Osteoblast (primary cell): ENCODE measurements at places on chromosomes 1 and 21. TPM values are rescaled to one million over a fixed set of nuclear protein-coding genes. Genes with fewer than 3 reads are reported as not detected.

GRCh38 chr21:35643176-35643575, 417.1 kb downstream of the SETD4 start:
- no peak for DNase-seq
- no peak overlapping the region for H3K4me3 ChIP-seq
- peaks cover 39% of the 10 kb centered on the region for H3K4me1 ChIP-seq
- H3K36me3 ChIP-seq = no peaks in the 10 kb centered on the region
- H3K27me3 ChIP-seq = no peaks in the 10 kb centered on the region

DNA sequence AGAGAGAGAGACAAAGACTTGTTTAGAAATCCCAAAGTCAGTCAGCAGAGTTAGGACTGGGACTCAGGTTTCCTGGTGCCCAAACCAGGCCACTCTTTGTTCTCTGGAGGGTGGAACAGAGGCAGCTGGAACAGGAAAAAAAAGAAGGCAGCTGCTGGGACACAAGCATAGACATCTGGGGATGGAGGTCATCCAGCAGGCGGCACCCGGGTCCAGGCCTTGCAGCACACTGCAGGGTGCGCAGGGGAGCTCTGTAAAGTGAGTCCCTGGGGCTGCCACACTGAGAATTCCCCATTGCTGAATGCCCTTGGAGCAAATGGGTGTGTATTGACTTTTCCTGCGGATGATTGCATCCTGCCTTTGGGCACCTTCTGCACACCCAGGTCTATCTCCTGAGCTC, 222.9 kb upstream of the CSF3R start:
- no peak overlapping the region for H3K4me3 ChIP-seq
- no peaks in the 10 kb centered on the region for H3K36me3 ChIP-seq
- no peak for DNase-seq
- no peak overlapping the region for H3K27ac ChIP-seq
- H3K4me1 ChIP-seq = no peaks in the 10 kb centered on the region

DNA sequence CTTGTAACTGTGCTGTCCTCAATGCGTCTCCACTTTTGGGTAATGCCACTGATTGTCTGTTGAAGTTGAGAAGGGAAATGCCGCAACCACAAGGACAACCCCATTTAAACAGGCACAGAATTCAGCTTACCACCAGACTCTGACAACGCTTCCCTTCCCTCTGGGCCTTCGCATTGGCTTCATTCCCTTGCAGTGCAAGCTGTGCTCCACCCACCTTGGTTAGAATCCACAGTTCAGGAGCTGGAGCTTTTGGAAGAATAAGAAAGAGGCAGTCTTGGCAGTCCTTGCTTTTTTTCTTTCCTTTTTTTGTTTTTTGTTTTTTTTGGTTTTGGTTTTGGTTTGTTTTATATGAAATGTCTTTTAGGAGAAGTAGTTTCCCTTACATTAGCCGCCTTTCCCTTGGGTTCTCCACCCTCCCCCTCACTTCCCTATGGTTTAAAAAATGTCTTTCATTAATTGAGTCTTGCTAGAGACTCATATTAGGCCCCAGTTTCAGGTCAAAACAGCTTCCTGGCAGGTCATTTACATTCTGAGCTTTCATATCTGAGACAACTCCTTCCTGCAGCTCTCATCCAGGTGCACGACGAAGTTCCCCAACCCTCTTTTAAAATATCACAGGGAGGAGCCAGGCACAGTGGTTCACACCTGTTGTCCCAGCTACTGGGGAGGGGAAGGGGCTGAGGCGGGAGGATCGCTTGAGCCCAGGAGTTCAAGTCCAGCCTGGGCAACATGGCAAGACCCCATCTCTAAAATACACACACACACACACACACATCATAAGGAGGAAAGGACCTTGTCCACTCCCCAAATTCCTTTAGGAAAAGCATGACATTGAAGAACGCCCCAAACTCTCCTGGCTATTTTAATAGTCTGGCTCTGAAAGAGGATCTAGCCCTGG, 20.7 kb upstream of the LAX1 start:
- no peak overlapping the region for H3K4me3 ChIP-seq
- peaks cover 27% of the 10 kb centered on the region for H3K36me3 ChIP-seq
- DNase-seq = no peak
- no peaks in the 10 kb centered on the region for H3K27me3 ChIP-seq
- H3K27ac ChIP-seq = no peak overlapping the region
- peaks cover 3% of the 10 kb centered on the region for H3K4me1 ChIP-seq

Gene AMY2A
- total RNA-seq = not detected in 2 replicates

DNA sequence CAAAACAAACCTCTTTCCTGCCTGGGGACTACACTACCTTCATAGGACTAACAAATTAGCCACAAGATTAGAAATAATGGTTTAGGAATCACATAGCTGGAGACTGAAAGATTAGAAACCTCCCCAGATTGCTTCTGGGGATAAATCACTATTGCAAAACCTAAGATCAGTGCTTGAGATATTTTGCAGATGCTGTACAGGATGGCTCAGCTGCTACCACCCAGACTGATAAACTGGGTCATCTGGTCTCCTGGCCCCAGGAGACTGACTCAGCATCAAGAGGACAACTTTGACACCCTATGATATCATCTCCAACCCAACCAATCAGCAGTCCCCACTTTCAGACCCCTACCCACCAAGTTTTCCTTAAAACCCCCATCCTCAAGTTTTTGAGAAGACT, 137.0 kb downstream of the LRRC53 start:
- no peak overlapping the region for H3K27ac ChIP-seq
- H3K36me3 ChIP-seq = no peaks in the 10 kb centered on the region
- DNase-seq = no peak
- H3K4me1 ChIP-seq = no peaks in the 10 kb centered on the region

- H3K4me1 ChIP-seq = peaks cover 12% of the 10 kb centered on the region
- H3K27me3 ChIP-seq = no peaks in the 10 kb centered on the region
- H3K27ac ChIP-seq = no peak overlapping the region
Measured at GRCh38 chr1:59554011-59554663, 257.2 kb downstream of the FGGY start.

DNA sequence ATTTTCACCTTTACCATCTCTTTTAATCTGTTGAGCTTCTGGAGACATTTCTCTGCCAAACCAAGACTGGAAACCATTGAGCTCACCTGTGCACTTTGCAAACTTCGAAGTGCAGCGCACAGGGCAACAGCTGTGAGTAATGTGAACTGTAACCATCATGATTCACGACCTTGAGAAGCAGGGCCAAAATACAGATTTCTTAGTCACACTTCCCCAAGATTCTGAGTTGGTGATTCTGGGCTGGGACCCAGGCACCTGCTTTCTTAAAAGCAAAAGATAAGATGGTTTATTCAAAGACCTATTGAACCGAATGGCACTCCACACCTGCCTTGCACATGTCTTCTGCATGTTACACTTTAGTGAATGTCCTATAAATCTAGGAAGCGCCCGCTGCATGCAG, 10.2 kb downstream of the AGTRAP start:
- no peak overlapping the region for H3K4me3 ChIP-seq
- H3K4me1 ChIP-seq = no peaks in the 10 kb centered on the region
- no peak overlapping the region for H3K27ac ChIP-seq
- peaks cover 24% of the 10 kb centered on the region for H3K36me3 ChIP-seq
- no peaks in the 10 kb centered on the region for H3K27me3 ChIP-seq
- peak; percentile 88 for DNase-seq

Gene HRNR
- total RNA-seq = not detected in 2 replicates

Gene KLF18
- total RNA-seq = not detected in 2 replicates

GRCh38 chr1:153441238-153441755, 19.2 kb downstream of the S100A7 start:
- H3K27me3 ChIP-seq = peaks cover 3% of the 10 kb centered on the region
- no peaks in the 10 kb centered on the region for H3K4me1 ChIP-seq
- H3K4me3 ChIP-seq = no peak overlapping the region
- DNase-seq = no peak

DNA sequence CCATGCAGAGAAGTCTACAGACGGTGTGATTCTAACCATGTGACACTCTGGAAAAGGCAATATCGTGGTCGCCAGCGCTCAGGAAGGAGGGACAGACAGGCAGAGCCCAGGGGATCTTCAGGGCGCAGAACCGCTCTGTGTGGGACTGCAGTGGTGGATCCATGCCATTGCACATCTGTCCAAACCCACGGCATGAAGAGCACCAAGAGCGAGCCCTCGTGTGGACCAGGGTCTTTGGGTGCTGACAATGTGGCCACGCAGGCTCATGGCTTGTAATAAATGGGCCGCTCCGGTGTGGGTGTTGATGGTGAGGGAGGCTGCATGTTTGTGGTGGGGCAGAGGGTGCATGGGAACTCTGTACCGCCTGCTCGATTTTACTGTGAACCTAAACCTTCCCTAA, 25.3 kb upstream of the POFUT2 start:
- H3K36me3 ChIP-seq = no peaks in the 10 kb centered on the region
- peaks cover 9% of the 10 kb centered on the region for H3K27me3 ChIP-seq
- peaks cover 27% of the 10 kb centered on the region for H3K4me1 ChIP-seq
- no peak overlapping the region for H3K4me3 ChIP-seq
- DNase-seq = no peak

DNA sequence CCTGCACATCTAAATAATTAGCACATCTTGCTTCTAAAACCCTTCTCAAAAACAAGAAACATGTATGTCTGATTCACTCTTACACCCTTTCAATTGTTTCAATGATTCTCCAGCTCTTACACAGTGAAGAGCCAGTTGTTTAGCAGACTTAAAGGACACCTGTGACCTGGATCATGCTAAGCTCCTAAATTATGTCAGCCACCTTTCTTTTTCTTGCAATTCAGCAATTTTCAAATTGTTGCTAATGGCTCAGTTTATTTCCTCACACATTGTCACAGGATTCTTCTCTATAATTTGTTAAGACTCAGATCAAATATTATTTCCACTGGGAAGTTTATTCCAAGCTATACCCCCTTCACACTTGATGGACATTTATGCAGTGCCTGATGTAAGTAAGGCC, 413.2 kb downstream of the PLA2G4A start:
- no peaks in the 10 kb centered on the region for H3K36me3 ChIP-seq
- H3K4me1 ChIP-seq = no peaks in the 10 kb centered on the region
- H3K27ac ChIP-seq = no peak overlapping the region
- no peak overlapping the region for H3K4me3 ChIP-seq
- no peak for DNase-seq
- no peaks in the 10 kb centered on the region for H3K27me3 ChIP-seq

DNA sequence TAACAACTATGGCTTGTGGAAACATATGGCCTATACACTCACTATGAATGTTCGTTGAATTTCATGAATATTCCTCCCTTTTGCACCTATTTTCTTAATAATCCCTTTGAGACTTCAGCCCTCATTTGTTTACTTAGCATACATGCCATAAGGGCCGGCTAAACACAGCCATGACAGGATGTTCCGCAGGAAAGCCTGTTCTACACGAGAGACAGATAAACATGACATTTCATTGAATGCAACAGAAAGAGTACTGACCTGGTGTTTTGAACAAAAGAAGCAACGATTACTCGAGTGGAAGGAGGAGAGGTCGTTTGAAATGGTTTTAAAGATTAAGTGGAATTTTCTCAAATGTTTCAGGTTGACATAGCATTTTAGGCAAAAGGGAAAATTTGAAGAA, 459.5 kb upstream of the CXADR start:
- no peaks in the 10 kb centered on the region for H3K4me1 ChIP-seq
- H3K36me3 ChIP-seq = no peaks in the 10 kb centered on the region
- no peak overlapping the region for H3K4me3 ChIP-seq
- no peaks in the 10 kb centered on the region for H3K27me3 ChIP-seq
- DNase-seq = no peak

Gene FCRL2
- total RNA-seq = not detected in 2 replicates

GRCh38 chr1:46517010-46517600, 27.5 kb downstream of the DMBX1 start:
- peaks cover 20% of the 10 kb centered on the region for H3K4me1 ChIP-seq
- DNase-seq = no peak
- H3K27me3 ChIP-seq = peaks cover 12% of the 10 kb centered on the region
- no peaks in the 10 kb centered on the region for H3K36me3 ChIP-seq
- no peak overlapping the region for H3K4me3 ChIP-seq

GRCh38 chr1:2033165-2033564, 14.0 kb downstream of the GABRD start:
- H3K4me3 ChIP-seq = no peak overlapping the region
- DNase-seq = no peak
- H3K4me1 ChIP-seq = no peaks in the 10 kb centered on the region
- H3K36me3 ChIP-seq = no peaks in the 10 kb centered on the region

Gene FCRLB
- 1.8 TPM in 2 replicates for total RNA-seq

GRCh38 chr1:228795596-228795995, 60.3 kb downstream of the RHOU start:
- H3K36me3 ChIP-seq = no peaks in the 10 kb centered on the region
- no peaks in the 10 kb centered on the region for H3K4me1 ChIP-seq
- no peaks in the 10 kb centered on the region for H3K27me3 ChIP-seq
- DNase-seq = no peak
- H3K4me3 ChIP-seq = no peak overlapping the region

GRCh38 chr1:114145504-114146151, 8.0 kb downstream of the SYT6 start:
- no peaks in the 10 kb centered on the region for H3K4me1 ChIP-seq
- DNase-seq = no peak
- H3K27ac ChIP-seq = no peak overlapping the region
- no peaks in the 10 kb centered on the region for H3K36me3 ChIP-seq

GRCh38 chr1:28510970-28511440, 5.2 kb downstream of the RCC1 start:
- peaks cover 31% of the 10 kb centered on the region for H3K4me1 ChIP-seq
- peak overlapping the region; percentile 78 for H3K4me3 ChIP-seq
- peaks cover 64% of the 10 kb centered on the region for H3K36me3 ChIP-seq

- H3K36me3 ChIP-seq = peaks cover 20% of the 10 kb centered on the region
- H3K27ac ChIP-seq = peak overlapping the region; percentile 58
Measured at GRCh38 chr1:153610811-153611301, 2.1 kb downstream of the S100A16 start.

Gene GNG5
- 23.5 and 23.6 TPM in 2 replicates for total RNA-seq

- H3K27ac ChIP-seq = no peak overlapping the region
- no peaks in the 10 kb centered on the region for H3K4me1 ChIP-seq
- no peaks in the 10 kb centered on the region for H3K36me3 ChIP-seq
- H3K27me3 ChIP-seq = no peaks in the 10 kb centered on the region
- H3K4me3 ChIP-seq = no peak overlapping the region
- no peak for DNase-seq
Measured at GRCh38 chr1:30270461-30270860, 452.9 kb downstream of the MATN1 start.

DNA sequence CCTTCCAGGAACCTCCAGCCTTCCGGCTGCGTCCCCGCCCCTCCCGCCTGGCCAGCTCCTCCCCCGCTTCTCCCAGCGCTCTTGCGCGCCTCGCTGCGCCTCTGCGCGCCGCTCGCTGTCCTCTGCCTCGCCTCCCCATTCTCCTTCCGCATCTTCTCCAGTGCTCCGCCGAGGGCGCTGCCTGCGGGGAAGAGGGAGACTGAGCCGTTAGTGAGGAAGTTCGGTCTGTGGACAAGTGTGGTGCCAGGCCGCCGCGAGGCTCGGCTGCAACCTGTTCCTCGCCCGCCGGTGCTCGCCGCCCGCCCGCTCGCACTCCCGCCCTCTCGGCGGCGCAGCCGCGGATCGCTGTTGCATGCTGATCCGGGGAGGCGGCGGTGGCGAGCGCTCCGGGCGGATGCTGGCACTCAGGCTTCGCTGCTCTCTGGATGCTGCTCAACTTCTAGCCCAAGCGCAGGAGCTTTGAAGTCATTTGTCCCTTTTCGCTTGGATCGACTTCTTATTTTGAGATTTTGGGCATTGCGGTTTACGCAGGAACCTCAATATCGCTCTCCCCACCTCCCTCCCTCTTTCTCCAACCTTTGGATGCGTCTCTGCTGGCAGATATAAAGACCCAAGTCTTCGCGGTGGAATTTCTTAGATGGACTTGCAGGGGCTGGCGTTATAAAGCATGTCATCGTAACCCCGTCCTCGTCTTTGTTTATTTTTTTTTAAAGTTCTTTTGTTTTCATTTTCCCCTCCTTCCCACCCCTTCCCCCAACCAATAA, 614 bp upstream of the CACNA1E start:
- peak; percentile 81 for DNase-seq
- no peaks in the 10 kb centered on the region for H3K4me1 ChIP-seq
- H3K4me3 ChIP-seq = no peak overlapping the region
- H3K27ac ChIP-seq = no peak overlapping the region
- H3K27me3 ChIP-seq = peaks cover 50% of the 10 kb centered on the region

Gene ELAPOR1
- 0.36 and 0.59 TPM in 2 replicates for total RNA-seq
